CD4-positive, alpha-beta T cell treated with Interleukin-17A for 1 hour (primary cell): ENCODE measurements at places on chromosomes 3 and 15.

- DNase-seq: peak; percentile 75
Observed at GRCh38 chr3:187150599-187150998, 11.3 kb upstream of the RPL39L start.

DNA sequence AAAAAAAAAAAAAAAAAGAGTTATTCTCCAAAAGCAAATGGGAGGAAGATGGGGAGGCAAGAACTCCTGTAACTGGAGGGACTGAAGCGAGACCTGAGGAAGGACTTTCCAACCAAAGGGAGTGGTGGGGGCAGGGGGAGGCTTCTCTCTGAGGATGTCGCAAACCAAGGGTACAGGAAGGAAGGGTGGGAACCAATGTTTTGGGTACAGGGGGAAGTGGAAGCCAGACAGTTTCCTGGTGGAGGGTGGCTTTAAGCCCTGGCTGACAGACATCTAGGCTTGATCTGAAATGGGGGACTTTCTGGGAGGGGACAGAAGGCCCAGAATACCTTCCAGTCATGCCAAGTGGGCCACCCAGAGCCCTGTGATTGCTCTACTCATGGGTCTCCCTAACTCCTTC, 27.0 kb downstream of the VIPR1 start:
- DNase-seq: peak; percentile 52

DNA sequence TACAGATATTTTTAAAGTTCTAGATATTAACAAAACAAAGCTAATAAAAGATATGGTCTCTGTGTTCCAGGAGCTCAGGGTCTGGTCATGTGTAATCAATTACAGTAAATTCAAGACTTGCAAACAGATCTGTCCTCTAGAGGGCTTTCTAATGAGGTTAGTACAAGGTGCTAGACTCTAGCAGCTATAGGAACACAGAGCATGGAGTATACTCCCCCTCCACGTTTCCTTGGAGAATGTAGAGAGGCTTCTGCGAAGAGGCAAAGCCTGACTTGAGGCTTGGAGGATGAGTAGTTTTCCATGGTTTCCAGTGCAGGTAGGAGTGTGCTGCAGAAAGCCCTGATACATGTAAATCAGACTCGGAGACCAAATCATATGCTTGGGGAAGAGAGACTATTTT, 32.7 kb upstream of the DLG1 start:
- DNase-seq: no peak

- DNase-seq: no peak
Observed at GRCh38 chr3:12451481-12451880, 32.8 kb upstream of the TSEN2 start.

DNA sequence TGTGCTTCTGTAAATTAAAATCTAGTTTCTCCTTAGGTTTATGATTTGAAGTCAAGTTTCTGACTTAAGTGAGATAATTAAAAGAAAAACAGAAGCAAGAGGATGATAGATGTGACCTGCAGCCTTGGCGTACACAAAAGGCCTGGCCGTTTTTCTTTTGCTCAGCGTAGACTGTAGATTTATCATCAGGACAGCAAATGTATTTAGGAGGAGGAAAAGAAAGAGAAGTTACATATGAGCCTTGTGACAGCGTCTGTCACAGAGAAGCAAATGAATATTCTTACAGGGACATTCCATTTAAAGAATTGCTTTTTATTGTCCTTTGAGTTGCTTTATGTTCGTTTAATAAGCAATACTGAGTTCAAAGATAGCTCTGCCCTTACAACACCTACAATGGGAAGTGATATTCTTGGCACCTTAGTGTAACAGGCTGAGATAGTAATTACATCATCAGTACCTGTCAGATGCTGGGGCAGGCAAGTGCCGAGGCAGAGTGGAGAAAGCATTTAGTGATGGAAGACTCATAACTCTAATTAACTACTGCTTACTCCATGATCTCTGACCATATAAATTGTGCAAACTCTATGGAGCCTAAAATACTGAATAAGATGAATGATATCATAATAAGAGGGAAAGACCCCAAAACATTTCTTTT, 311.5 kb downstream of the MFSD1 start:
- DNase-seq: no peak
